ENCODE measurements at places on chromosomes 3 and 15.
A peak's percentile ranks its signal among the peaks of the same experiment; 100 is the strongest.

- DNase-seq = no peak
Observed at GRCh38 chr15:94965593-94965992, 734.2 kb downstream of the MCTP2 start.

DNA sequence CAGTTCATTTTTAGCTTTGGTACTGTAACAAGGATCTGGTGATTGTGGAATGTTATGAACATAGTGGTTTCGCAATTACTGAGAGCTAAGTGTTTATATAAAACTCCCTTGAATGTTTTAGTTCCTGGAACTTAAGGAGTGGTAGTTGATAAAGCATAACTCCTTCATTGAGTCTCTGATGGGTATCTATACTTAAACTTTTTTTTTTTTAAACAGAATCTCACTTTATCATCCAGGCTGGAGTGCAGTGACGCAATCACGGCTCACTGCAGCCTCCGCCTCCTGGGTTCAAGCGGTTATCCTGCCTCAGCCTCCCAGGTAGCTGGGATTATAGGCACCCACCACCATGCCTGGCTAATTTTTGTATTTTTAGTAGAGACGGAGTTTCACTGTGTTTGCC lies 11.3 kb downstream of the PRKCI start:
- no peak for DNase-seq

- DNase-seq = no peak
Observed at GRCh38 chr3:57518276-57518915, 25.7 kb downstream of the DNAH12 start.

GRCh38 chr15:81155375-81156218 lies 21.5 kb downstream of the CFAP161 start:
- DNase-seq = no peak

DNA sequence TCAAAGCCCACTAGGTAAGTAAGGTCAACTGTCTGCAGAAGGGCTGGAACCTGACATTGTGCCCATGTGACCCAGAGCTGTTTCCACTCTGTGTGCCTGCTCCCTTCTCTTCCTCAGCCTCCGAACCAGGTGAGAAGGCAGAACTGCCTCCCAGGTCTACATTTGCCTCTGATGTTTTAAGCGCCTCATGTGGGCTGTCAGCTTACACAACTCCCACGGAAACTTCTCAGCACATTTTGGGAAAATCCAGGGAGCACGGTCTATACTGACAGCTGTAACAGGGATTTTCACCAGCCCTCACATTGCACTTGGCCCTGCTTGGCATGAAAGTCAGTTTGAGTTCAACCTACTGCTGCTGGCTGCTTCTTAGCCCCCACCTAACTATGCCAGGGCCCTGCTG lies 46.9 kb upstream of the SLC24A5 start:
- no peak for DNase-seq

- no peak for DNase-seq
Observed at GRCh38 chr15:58704155-58704865, 45.2 kb downstream of the ADAM10 start.

DNA sequence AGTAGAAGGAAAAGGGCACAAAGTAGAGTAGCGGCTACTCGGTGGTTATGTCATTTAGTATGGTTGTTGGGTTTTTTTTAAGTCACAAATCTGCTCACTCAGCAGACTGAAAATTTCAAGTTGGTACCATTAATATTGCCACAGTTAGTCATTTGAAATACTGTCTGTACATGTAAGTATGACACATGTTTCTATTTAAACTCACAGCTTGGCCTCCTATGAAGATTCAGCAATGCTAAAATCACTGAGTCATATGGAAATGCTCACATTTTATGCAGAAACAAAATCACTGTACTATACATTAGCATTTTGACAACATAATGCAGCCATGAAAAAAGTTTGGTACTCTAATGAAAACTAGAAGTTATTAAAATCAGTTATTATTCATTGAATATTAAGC lies 571.9 kb downstream of the TAFA4 start:
- DNase-seq = no peak

DNA sequence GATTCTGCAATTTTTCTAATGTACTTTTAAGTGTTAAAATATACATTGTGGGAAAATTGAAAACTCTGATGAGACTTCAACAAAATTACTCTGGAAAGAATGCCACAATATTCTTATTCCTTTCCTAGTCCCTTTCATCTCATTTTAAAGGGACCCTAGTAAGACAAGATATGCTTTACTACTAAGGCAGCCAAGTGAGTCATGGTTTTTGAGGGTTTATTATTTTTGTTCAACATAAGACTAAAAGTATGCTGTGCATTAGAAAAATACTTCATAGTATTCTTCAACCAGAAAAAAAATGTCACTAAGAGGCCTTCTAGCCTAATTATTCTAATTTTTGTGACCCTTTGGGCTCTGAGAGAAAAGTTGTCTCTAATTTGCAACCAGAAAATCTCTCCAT lies 7.4 kb downstream of the IL12A start:
- DNase-seq = no peak

DNA sequence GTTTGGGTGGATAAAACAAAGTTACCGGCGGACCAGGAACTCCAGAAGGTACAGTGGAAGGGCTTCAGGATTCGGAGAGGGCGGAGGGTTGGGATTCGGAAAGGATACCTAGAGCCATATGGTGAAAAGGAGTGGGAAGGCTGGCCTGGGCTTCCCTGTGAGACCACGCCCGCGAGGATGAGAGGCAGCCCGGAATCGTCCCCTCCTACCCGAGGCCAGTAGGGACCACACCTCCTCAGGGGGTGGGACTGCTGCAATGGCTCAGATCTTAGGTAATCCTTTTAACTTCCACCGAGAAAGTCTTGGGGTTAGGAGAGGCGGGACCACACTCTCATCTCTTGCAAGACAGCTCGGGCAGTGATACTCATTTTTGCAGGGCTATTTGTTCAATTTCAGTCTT lies 511.3 kb downstream of the OCA2 start:
- no peak for DNase-seq

GRCh38 chr15:74787251-74788041 lies 5.6 kb downstream of the CSK start:
- DNase-seq = no peak

- DNase-seq = no peak
Observed at GRCh38 chr3:169278667-169279066, 384.8 kb downstream of the MECOM start.

- DNase-seq = no peak
Observed at GRCh38 chr3:160395297-160395696, 3.7 kb downstream of the IFT80 start.

DNA sequence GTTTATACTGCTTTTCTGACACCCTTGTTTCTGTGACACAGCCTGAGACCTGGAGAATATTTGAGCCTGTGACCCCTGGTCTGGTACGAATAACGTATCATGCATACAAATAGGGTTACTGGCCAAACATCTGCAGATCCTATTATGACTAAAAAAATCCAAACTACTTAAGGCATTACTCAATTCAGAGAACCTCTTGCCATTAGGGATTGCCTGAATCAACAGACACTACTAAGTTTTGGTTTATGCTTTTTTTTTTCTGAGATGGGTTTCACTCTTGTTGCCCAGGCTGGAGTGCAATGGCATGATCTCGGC lies 35.4 kb downstream of the OSBPL10 start:
- no peak for DNase-seq

DNA sequence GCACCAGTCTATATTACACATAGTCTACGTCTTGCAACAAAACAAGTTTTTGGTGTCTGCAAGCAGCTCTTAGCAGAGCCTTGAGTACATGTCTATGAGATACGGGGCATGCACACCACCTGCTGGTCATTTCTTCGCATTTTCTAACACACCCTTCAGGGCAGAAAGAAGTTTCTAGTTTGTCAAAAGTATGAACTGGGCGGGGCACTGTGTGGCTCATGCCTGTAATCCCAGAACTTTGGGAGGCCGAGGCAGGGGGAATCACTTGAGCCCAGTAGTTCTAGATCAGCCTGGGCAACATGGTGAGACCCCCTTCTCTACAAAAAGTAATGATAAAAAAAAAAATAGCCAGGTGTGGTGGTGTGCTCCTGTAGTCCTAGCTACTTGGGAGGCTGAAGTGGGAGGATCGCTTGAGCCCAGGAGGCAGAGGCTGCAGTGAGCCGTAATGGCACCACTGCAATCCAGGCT lies 64.2 kb upstream of the ARL8B start:
- peak; percentile 31 for DNase-seq

DNA sequence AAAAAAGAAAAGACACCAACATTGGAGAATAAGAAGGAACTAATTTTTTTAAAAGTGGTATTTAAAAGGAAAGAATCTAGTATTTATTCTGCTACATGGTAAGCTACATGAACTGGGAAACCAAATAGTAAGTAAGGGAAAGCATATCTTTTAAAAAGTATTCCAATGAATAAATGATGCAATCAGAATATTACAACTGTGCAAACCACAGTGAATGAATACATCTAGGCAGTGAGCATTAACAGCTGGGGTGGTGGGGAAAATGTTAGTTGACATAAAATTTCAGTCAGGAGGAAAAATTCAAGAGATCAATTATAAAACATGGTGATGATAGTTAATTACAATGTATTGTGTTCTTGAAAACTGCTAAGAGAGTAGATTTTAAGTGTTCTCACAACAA lies 16.9 kb downstream of the ICE2 start:
- DNase-seq = no peak

GRCh38 chr3:192844486-192844765 lies 73.2 kb downstream of the MB21D2 start:
- no peak for DNase-seq
